Omental fat pad (tissue), 4 donors: ENCODE measurements at places on chromosomes 1 and 21. TPM values are rescaled to one million over a fixed set of nuclear protein-coding genes. Genes with fewer than 3 reads are reported as not detected.
A peak's percentile ranks its signal among the peaks of the same experiment; 100 is the strongest.

DNA sequence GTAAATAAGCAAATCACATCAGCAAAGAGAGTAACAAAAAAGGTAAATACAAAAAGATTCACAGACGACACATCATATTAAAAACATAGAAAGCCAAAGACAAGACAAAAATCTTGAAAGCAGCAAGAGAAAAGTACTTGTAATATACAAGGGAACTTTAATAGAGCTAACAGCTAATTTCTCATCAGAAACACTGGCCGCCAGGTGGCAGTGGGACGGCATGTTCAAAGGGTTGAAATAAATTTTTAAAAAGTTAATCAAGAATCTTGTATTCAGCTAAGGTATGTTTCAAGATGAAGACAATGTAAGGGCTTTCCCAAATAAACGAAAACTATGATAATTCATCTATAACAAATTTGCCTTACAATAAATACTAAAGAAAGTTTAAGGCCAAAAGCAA, 358.1 kb downstream of the LRRIQ3 start:
- no peak for DNase-seq

GRCh38 chr21:29674343-29674742, 265.5 kb downstream of the GRIK1 start:
- no peak for DNase-seq

GRCh38 chr1:117136749-117137148, 15.2 kb upstream of the TRIM45 start:
- DNase-seq, result no peak

CA6 gene
- total RNA-seq, result not detected

GRCh38 chr1:247360116-247360898, 28.6 kb upstream of the ZNF496 start:
- no peak for DNase-seq

PDZK1IP1 gene
- total RNA-seq, result 25.2 TPM

DNA sequence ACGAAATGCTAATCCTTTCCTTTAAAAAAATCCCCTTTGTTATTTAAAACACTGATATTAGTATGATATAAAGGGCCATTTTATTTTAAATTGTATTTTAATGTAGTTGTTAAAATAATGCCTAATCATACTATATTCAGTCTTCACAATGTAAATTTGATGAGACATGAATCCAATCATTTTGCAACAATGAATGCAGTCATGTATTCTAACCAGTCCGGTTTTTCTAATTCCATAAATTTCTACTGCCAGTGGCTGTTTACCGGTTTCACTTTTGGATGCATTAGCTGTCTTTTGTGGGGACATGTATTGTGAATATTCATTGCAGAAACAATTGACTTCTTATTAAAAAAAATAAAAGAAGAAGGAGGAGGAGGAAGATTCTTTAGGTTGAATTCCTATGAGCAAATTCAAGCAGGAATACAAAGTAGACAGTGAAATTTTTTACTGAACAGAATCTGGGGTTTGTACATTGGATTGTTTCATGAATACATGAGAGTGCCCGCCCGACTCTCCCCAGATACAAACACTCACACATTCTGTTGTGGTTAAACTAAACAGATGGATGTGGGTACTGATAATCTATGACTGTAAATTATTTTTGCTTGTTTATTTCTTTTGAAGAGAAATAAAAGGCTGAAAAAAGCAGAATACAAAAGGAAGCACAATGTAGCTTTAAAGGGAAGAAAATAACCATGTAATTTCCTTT, 624.8 kb upstream of the PTBP2 start:
- no peak for DNase-seq

NES gene
- 17.4 TPM for total RNA-seq

- DNase-seq, result no peak
Measured at GRCh38 chr1:53557369-53557768, 98.2 kb downstream of the DMRTB1 start.

DNA sequence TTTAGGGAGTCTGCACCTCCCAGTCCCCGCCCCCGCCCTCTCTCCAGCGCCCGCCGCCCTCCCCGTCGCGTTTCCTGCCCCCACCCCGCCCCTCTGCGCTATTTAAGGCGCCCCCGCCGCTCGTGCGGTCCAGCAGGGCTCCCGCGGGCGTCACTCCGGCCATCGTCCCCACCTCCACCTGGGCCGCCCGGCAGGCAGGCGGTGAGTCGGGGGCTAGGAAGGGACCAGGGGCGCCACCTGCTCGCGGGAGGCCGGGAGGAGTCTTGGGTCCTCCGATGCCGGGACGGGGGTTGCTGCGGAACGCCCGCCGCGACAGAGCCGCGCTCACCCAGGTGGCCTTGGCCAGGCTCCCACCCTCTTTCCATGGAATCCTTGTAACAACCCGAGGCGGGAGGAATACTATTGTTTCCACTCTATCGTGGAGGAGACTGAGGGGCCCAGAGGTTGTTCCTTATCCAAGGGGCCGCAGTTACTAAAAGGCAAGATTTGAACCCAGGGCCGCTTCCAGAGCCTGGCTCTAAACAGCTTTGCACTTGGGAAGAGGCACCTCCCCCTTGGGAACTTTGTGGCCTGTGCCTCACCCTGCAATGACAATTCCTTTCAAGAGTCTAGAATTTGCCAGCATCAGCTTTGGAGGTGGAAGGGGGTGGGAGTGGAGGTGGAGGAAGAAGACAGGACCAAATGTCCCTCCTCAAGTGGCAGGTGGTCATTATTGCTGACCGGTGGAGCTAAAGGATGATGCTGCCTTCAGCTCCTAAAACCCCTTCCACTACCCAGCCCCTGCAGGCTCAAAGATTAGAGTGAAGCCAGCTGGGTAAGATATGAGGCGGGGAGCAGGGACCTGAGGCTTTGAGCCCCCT, at the start of gene GJA4:
Gene GJA4 (plus strand): TSS at position 132 of the 860 bp plus-strand sequence. CDS start 1,215 bp downstream, outside the sequence.
- DNase-seq, result no peak

NHLH1 gene
- not detected for total RNA-seq

CNKSR1 gene
- 1.6 TPM for total RNA-seq

GRCh38 chr1:229272164-229273158, 1.6 kb downstream of the RAB4A start:
- no peak for DNase-seq

SPRR1B gene
- total RNA-seq, result not detected

DNA sequence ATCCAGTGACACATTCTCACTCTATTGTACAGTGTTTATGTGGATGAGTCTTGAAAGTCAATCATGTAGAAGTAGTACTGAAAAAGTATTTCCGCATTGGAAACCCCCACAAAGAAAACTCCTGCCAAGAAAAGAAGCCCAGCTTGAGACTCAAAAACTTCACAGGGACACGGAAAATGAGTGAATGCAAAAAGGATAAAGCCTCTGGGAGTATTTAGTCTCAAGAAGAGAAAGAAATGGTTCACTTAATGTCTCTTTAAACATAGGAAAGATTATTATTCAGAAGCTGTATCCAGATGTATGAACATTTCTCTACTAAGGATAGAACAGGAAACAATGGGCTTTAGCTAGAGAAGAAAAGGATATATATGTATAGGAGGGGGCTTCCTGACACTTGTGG, 304.5 kb downstream of the BARHL2 start:
- no peak for DNase-seq

PCP4 gene
- 5.1 TPM for total RNA-seq

DNA sequence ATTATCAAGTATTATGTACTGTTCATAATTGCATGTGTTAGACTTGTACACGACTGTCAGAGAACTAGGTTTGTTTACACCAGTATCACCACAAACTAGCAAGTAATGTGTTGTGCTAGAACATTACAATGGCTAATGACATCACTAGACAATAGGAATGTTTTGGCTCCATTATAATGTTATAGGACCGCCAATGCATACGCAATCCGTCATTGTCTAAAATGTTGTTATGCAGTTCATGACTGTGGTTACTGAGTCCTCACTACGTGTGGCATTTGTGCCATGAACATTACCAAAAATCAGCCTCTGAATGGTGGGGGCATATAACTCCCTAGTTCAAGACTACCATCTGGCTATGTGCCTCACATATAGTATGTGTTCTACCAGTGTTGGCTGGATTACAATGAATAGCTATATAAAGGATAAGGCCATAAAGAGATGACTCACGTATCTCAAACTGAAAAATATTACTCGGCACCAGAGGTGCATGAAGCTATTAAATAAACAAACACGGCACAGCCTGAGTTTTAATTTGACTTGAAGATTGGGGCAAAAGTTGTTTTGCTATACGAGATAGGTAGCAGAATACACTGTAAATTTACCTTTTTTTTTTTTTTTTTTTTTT, 89.1 kb upstream of the COL24A1 start:
- no peak for DNase-seq

- DNase-seq, result no peak
Measured at GRCh38 chr1:218743861-218744505, 398.8 kb downstream of the TGFB2 start.

GPR52 gene
- total RNA-seq, result 1.9 TPM

GRCh38 chr1:212557739-212558692, 50.5 kb upstream of the ATF3 start:
- DNase-seq, result peak; percentile 35

HRNR gene
- not detected for total RNA-seq

- DNase-seq, result no peak
Measured at GRCh38 chr1:64654519-64655341, 90.1 kb upstream of the RAVER2 start.

DNA sequence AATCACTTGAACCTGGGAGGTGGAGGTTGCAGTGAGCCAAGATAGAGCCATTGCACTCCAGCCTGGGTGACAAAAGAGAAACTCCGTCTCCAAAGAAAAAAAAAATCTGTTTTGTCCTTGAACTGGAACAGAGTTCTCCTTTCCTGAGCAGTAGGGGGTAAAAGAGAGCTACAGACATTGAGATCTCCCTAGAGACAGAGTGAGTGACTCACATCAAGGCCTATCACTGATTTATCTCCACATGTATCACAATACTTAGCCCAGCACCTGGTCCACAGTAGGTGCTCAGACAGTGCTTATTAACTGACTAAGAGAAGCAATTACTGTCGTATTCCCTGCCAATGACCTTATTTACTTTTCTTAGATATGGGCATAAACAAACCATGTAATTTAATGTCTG, 354.1 kb upstream of the C1orf87 start:
- no peak for DNase-seq

DNA sequence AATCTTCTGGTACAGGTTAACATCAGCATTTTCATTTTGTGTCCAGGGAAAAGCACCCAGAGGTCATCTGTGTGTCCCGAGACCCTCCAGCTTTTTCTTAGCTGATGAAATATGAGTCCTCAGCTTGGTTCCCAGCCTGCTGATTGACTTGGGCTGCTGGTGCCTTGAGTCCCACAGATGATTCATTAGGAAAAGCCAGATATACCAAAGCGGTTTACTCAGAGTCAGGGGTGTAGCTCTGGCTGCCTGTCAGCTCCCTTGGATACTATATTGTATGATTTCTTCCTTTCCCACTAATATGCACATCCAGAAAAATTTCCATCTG, 43.7 kb upstream of the MAB21L3 start:
- no peak for DNase-seq

LRRC39 gene
- 0.50 TPM for total RNA-seq

GRCh38 chr1:176939993-176940392, 224.5 kb downstream of the ASTN1 start:
- DNase-seq, result no peak

DNA sequence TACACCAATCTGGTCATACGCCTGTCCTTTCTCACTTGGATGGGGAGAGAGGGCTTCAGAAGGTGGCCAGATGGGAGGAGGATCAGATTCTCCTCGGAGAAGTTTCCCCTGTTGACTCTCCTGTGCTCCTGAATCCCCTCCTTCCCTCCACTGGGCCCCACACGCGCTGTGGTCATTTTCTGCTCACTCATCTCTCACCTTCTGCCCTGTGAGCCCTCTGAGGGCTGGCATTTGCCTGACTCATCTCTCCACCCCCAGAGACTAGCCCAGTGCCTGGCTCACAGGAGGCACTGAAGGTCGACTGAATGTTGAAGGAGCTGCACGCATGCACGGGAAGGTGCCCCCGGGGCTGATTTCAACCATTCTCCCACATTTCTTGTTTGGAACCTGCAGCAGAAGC, 14.2 kb downstream of the ABCA4 start:
- DNase-seq, result no peak

DNA sequence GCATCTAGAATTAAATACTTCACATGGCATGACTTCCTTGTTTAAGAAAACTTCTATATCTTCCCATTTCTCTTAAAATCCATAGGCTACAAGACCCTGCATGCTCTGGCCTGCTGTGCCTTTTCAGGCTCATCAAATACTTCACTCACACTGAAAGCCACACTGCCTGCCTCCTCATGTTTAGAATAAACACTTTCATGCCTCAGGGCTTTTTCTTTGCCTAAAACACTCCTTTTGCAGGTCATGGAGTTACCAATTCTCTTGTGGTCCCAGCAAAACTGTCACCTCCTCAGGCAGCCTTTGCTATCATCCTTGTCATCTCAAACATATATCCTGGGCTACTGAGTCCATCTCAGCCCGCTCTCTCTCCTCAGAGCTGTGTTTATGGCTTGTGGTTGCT, 5.5 kb downstream of the SGIP1 start:
- no peak for DNase-seq

PADI1 gene
- not detected for total RNA-seq

GRCh38 chr1:60488847-60489246, 415.3 kb upstream of the C1orf87 start:
- DNase-seq, result no peak

DNA sequence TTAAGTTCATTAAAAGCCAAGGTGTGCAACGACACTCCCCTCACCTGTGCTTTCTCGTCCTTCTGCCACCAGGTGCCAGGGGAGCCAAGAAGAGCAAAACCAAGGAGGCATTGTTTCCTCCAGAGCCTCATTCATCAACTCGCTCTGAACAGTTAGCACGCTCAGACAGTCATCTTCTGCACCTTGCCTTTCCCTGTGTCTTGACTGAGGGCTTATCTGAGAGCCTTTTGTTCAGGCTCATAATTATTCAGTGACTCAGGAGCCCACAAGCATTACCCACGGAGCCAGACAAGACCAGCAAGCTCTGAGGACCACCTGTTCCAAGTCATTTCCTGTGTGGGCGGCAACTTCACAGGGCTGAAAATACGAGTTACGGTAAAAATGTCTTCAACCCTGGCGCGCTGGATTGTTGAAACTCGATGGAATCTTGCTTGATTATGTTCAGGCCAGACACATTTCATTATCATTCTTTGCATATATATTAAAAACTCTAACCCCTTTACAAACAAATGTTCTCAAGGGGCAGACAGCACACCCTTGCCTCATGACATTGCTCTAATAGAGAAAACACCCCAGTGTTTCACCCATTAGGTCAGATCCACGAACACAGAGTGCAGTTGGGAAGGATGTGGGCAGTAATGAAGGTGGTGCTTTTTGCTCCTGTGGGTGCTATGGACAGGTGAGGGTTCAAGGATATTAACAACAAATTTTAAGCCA, 89.7 kb upstream of the RUNX1 start:
- no peak for DNase-seq

DNA sequence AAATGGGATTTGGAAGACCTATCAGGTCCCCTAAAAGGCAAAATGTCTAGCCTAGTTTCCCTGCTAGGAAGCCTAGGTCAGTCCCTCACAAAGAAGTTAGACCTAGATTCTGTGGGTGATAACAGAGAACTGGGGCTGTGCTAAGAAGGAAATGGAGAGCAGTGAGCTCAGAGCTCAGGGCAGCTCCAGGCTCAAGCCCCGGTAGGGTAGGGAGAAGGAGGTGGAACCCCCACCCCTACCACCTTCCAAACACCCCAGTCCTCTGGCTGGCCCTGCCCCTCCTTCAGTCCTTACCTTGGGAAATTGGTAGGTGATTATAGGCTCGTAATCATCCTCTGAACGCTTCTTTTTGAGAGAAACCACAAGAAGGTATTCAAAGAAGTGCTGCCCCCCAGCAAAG, 1.1 kb downstream of the DENND2D start:
- DNase-seq, result no peak

TMOD4 gene
- total RNA-seq, result not detected
